Epithelial cell of proximal tubule (primary cell): ENCODE measurements at places on chromosomes 16 and 17.

- DNase-seq: no peak
These were observed 368.2 kb downstream of the SNX29 start for GRCh38 chr16:12344577-12345343.

DNA sequence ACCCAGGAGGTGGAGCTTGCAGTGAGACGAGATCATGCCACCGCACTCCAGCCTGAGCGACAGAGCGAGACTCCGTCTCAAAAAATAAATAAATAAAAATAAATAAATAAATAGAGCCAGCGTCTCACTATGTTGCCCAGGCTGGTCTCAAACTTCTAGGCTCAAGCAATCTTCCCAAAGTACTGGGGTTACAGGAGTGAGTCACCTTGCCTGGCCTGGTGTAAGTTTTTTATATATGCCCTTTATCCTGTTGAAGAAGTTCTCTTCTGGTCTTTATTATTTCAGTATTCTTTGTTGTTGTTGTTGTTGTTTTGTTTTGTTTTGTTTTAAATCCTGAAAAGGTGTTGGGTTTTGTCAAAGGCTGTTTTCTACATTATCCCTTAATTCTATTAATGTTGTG lies 30.1 kb upstream of the ABCC1 start:
- no peak for DNase-seq

- no peak for DNase-seq
These were observed 218.5 kb upstream of the CIBAR2 start for GRCh38 chr16:85330694-85331188.

DNA sequence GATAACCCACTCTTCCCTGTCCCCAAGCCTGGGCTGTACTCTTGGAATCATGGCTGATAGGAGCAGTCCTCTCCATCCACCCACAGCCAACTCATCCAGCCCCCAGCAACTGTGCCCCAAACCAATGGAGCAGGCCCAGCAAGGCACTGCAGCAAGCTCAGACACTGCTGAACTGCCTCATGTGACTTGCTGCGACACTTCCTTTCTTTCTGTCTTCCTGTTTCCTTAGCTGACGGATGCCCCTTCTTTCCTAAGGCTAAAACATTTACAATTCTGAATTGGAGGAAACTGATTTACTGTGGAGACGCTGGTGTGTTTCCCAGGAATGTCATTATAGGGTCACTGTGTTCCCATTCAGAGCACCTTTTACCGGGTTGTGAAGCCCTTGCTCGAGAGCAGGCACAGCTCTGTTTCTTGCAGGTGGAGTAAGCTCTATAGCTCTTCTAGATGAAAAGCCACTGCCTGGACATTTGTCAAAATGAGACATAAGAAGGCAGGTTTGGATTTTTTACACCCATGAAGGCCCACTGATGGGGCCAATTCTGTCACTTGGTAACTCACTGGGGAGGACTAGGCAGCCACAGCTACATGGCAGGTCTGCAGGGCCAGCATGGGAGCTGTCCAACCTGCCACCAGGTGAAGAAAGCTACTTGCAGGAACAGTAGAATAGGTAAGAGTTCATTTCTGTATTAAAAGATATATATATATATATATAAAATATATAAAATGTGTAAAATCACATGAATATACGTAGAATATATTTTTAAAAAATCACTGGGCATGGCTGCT lies 27.4 kb downstream of the TMEM11 start:
- DNase-seq: no peak

DNA sequence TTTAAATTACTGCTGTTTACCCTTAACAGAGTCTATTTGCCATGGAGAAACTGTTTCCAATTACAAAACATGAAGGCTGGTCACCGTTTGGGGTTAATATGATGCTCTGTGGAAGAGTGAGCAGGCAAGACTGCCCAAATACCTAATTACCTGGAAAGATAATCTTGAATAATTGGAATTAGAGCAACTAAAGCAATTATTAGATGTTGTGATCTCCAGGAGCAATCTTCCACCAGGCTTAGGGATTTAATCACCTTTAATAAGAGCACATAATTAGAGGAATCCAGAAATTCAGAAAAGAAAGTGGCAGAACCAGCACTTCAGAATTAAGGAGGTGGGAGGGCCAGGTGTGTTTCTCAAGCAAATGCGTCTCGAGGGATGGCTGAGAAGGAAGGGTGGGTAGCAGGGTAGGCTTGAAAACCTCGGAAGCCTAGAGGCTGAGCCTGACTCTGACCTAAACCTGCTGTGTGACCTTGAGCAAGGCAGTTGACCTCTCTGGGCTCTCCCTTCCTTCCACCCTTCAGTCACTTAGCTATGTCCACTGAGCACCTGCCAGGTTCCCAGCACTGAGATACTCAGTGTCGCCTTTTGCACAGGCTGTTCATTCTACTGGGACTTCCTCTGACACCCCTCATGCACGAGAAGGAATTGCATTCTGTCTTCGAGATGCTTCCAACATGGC lies 113.2 kb downstream of the GSG1L start:
- no peak for DNase-seq

DNA sequence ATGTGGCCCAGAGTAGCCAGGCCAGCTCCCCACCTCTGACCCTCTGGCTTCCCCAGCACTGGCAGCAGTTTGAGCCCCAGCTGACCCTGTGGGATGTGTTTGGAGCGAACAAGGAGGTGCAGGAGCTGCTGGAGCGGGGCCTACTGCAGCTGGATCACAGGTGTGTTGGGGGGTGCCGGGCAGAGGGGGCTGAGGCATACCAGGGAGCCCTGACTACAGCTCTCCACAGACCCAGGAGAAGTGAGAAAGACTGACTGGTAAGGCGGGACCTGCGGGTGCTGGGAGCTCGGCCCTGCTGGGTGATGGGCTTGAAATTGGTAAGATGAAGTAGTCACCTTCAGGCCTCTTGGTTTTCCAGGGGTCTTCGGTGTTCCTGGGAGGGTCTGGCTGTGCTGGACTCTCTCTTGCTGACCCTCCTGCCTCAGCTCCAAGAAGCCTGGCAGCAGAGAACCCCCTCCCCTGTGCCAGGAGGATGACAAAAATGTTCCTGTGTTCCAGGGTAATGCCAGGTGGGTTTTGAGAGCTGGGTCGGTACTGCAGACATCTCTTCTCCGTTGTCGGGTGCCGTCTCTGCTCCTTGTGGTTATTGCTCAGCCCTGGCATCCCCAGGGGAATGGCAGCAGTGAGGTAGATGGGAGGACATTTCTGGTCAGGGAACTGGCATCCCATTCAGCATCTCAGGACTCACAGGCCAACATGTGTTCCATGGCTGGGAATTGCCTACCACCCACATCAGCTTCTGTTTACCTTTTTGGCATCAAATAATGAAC lies 5.9 kb downstream of the RSAD1 start:
- no peak for DNase-seq

DNA sequence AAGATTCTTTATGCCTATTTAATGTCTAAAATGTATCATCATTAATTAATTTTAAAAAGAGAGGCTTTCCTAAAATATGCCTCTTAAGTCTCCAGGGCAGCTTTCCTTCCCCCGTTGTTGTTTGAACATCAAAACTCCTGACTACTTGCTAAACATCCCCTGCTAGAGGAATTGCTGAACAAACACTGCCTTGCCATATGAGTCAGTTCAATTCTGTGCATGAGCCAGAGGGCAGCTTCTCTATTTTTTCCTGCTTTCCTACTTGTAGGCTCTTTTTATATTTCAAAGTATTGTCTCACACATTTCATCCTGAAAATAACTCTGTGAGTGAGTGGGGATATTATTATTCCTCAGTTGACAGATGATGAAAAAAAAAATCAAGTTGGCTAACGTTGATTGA lies 143.4 kb downstream of the HS3ST4 start:
- DNase-seq: no peak

DNA sequence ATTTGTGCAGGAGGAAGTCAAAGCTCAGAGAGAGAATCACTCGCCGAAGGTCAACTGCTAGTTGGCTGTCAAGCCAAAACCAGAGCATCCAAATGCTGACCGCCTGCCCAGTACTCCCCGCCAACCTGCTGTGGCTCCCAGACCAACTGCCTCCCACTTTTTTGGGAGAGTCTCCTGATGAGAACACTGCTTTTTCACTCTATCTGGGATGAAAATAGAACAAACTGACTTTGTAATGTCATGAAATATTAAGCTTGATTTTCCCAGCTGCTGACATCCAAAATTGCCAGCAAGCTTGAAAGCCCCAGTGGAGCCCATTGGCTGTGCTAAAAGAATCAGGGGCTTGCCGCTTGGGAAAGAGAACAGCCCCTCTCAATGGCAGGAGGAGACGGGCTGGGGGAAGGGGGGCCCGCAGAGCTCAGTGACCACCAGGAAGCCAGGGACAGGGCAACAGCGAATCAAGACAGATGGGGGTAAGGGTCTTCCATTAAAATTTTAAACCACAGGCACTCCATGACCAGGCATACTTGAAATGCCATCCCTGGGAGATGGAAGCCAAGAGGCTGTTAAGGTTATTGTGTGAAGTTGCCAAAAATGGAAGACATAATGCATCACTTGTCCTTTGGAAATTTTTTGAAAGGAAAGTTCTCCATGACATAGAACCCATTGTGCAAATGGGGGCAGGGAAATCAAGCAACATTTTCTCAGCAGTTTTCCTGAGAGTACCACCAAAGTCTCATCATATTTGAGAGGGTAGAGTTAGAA lies 125.7 kb upstream of the CDH5 start:
- DNase-seq: no peak

GRCh38 chr17:75622076-75622475 lies 11.2 kb upstream of the SMIM5 start:
- DNase-seq: no peak

DNA sequence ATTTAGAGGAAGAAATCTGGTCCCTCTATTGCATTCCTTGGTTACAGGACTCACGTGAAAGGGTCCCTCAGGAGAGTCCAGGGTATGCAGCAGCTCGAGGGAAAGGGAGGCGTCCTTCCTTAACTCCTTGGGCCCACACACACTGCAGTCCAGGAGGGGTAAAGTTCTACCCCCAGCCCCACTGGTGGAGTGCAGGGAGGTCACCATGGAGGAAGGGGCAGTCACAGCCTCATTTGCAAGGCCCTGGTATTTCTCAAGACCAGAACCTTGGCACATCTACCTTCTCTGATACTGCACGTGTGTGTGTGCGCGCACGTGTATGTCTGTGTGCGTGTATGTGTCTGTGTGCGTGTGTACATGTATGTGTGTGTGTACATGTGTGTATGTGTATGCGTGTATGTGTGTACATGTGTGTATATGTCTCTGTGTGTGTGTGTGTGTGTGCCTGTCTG lies 11.1 kb downstream of the HIC1 start:
- no peak for DNase-seq

DNA sequence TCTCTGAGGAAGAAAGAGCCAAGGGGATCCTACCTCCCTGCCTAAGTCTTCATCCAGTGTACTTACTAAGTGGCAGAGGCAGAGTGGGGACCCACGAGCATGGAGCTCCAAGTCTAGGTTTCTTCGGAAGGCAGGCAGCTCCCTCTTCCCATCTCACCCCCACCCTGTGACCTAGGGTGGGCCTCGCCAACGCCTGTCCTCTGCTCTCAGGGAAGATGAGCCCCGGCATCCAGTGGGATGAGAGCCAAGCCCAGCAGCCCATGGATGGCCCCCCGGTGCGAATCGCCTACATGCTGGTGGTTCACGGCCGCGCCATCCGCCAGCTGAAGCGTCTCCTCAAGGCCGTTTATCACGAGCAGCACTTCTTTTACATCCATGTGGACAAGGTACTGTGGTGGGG lies 8.3 kb downstream of the XYLT2 start:
- DNase-seq: no peak

DNA sequence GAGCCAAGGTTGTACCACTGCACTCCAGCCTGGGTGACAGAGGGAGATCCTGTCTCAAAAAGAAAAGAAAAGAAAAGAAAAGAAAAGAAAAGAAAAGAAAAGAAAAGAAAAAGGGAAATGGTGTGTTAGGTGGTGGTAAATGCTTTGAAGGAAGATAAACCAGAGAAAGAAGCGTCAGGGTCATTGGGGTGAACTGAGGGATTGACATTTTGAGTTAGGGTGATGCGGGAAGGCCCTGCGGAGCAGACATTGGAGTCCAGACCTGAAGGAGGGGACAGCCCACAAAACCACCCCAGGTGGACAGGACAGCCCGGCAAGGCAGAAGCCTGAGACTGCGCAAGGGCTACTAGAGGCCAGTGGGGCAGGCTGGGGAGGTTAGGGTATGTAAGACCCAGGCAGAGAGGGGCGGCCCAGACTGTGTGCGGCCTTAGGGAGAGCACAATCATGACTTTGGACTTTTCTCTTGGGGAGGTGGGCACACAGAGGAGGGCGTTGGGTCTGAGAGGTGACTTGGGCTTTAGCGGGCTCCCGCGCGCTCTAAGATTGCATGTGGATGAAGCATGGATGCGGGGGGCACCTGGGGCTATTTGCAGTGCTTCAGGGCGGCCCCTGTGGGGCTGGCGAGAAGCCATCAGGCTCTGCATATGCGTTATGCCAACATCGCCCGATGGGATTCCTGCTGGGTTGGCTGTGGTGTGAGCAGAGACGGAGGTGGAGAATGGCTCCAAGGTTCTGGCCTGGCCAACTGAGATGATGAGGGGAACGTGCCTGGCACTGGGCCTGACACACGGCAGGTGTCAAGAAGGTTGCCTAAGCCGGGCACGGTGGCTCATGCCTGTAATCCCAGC lies 3.3 kb upstream of the GAA start:
- no peak for DNase-seq

GRCh38 chr17:29514792-29515191 lies 52.0 kb downstream of the ABHD15 start:
- DNase-seq: no peak

GRCh38 chr16:89801800-89802199 lies 14.6 kb downstream of the FANCA start:
- DNase-seq: no peak

DNA sequence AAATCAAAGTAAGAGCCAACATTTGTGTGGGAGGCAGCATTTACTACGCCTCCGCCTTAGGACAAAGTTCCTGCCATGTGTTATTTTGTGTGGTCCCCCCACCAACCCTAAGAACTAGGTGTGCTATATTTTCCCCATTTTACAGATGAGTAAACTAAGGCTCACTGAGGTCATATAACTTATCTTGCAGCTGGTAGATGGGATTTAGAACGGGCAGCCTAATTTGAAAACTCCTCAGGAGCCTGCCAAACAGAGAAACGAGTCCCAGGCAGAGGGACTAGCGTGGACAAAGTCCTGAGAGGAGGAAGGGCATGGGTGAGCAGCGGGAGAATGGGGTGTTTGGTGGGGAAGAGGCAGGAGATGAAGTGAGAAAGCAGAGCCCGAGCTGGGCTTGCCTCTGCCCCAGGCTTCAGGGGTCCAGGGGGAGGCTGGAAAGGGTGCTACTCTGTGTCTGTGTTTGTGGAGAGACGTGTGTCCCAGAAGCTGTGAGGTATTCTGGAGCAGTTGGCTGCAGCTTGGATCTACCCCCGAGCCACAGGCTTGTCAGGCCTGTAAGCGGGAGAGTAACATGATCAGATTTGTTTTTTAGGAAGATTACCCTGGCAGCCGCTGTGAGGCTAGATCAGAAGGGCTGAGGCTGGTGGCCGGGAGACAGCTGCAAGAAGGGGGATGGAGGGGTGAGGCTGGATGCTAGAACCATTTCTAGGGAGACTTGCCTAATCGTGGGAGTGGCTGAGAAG lies 5.0 kb downstream of the MLLT6 start:
- DNase-seq: no peak

- DNase-seq: peak; percentile 51
These were observed 21.0 kb downstream of the SOX8 start for GRCh38 chr16:1002399-1003166.

- no peak for DNase-seq
These were observed 37.4 kb upstream of the TRAP1 start for GRCh38 chr16:3754772-3755171.
